Fibroblast of upper back skin (primary cell): ENCODE measurements at places on chromosomes 1 and 21.

GRCh38 chr1:237316352-237316751, 274.4 kb downstream of the RYR2 start:
- no peak for DNase-seq

DNA sequence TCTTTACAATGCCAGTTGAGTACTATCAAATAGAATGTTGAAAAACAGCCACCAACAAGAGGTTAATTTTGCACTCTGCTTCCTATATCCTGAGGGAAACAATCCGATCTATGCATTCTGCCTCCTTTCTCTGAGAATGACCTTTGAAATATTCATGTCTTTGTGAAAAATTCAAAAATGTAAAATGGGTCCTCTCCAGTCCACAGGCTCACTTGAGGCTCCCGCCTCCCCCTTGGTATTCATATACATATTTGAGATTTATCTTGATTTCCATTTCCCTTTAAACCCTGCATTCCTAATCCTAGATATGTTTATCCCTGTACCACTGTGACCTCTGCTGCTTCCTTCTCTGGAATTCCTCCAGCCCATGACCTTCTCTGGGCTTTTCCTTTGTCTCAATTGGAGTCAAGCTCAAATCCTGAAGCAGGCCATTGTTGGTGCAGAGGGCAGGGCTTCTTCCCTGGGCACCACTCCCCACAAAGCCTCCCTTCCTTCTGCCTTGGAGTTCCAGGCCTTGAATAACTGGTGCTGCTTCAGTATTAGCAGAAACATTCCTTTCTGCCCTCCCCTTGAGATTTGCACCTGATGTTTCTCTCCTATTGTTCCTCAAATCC, 296.8 kb downstream of the PBX1 start:
- DNase-seq: no peak

DNA sequence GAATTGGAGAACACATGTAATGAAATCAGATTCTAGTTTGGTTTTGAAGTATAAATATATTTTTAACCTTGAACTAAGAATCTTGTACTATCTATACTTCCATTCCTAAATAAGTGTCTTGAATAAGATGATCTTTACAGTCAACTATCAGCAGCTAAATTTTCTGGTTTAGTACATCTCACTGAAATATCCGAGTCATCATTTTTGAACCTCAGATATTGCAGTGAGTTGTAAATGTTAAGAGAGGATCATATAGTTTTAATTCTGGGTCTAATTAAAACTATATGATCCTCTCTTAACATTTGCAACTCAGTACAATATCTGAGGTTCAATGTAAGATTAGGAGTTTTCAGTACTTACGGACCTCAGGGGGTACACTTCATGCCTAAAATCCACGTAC, 768.8 kb upstream of the ADAMTS5 start:
- no peak for DNase-seq

DNA sequence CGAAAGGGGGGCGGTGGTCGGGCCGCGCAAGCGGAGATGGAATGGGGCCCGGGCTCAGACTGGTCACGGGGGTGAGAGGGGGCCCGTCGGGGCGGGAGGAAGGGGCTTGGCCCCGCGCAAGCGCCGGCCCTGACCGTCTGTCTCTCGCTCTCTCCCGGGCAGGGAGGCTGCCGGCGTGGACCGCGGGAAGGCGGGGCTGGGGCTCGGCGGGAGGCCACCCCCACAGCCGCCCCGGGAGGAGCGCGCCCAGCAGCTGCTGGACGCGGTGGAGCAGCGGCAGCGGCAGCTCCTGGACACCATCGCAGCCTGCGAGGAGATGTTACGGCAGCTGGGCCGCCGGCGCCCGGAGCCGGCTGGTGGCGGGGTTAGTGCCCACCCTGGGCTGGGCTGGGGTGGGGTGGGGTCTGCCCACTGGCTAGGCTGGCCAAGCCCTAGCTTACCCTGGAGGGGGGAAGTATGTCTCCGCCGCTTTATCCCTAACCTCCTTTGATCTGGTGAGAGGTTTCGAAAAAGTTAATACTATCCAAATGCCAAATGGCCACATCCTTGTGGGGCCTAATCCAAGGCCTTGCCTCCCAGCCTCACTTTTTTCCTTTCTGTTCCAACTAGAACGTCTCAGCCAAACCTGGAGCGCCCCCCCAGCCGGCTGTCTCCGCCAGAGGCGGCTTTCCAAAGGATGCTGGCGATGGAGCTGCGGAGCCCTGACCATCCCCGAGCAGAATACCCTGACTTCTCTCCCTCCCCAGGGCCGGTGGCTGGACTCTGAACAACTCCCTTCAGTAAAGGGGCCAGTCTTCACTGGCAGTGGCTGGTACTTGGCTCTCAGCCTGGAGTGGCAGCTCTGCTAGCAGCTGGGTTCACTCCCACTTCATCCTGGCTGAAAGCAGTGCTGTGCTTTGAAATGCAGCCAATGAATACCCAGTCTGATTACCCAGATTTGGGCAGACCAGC, 636 bp upstream of the YRDC start:
- DNase-seq: peak; percentile 80

DNA sequence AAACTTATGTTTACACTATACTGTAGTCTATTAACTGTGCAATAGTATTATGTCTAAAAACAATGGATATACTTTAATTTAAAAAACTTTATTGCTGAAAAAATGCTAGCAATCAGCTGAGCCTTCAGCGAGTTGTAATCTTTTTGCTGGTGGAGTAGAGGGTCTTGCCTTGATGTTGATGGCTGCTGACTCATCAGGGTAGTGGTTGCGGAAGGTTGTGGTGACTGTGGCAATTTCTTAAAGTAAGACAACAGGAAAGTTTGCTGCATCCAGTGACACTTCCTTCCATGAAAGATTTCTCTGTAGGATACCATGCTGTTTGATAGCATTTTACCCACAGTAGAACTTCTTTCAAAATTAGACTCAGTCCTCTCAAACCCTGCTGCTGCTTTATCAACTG, 234.7 kb upstream of the CSF3R start:
- DNase-seq: no peak

DNA sequence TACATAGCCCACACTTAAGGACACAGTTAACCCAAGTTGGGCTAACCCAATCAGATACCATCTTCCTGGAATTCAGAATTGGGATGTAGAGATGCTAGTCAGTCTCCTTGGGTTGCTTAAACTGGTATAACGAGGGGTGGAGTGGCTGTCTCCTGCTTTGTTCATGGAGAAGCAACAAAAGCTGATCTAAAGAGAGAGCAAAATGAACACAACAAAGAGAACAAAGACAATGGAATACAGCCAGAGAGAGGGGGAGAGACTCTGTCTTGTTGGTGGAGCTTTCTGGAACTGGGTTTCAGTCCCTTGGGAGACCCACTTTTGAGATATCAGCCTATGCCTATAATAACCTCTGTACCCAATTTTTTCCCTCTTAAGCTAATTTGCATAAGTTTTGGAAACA, 138.1 kb downstream of the ATG4C start:
- no peak for DNase-seq

DNA sequence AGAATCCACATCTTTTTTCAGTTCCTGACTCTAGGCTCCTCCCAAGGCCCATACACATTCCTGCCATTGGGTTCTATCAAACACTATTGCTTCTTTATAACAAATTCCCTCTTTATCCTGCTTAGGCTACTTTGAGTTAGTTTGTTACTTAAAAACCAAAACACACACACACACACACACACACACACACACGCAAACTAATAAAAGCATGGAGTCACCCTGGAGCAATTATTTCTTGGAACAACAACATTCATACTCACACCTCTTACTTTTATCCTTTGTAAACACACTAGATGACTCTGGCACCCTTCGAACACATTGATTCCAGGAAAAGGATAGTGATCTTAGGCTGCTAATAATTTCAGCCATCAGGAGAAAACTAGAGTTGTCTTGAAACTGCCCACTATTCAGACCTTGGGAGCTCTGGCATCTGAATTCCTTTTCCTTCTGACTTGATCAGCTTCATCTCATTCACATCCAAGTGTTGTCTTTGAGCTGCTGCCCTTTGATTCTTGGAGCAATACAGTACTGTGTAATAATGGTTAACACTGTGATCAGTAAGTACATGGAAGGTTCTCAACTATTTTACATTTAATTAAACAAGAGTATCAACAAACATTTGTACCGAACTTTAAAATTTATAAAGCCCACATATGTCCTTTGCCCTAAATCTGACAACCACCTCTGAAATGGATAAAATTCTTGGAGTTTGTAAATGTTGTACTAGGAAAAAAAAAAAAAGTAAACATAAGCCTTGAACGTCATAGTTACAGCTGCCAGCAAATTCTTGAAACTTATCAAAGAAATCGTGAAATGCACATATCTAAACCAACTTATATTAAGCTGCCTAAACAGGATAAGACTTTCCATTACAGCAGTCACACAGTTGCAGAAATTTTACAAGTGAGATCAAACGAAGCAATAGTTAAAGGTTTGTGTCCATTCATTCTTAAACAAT, 2.8 kb upstream of the SEC22B start:
- DNase-seq: peak; percentile 70

GRCh38 chr1:31373056-31373896, at the start of gene FABP3:
Gene FABP3 (minus strand): TSS chr1:31373076. CDS start chr1:31373014, 62 bp downstream.
- DNase-seq: peak; percentile 42

GRCh38 chr21:16842696-16843035, 670.2 kb upstream of the CXADR start:
- DNase-seq: no peak

- no peak for DNase-seq
These were observed 29.3 kb downstream of the C1orf116 start for GRCh38 chr1:207003210-207003609.

DNA sequence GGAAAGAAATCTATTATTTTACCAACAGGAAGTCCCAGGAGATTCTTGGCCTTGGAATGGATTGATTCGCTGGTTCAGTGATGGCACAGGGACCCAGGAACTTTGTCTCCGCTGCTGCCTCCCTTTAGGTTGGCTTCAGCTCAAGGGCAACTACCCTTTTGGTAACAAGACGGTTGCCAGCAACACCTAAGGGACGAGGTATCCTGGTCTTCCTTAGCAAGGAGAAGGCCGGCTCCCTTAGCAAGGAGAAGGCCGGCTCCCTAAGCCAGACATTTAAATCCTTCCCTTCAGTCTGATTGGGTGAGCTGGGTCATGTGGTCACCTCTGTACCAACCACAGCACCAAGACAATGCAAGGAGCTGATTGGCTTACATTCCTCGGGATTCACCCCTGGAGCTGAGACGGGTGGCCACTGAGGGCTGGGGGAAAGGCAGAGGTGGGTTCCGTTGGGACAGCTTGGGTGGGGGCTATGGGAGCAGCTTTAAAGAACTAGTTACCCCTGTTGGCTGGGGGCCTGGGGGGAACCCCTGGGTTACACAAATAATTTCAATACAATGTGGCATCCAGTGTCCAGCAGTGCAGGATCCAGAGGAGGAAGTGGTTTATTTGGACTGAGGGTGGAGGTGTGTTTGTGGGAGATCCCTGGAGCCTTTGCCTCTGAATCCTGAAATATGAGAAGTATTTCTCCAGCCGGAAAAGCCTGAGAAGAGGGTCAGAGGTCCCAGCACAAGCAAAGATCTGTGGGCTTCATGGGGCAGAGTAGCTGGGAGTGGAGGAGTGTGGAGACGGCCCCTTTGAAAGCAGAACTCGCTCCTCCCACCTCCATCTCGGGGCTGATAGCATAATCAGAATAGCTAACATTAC, 20.7 kb upstream of the CLIC4 start:
- peak; percentile 76 for DNase-seq

- DNase-seq: no peak
These were observed 130.0 kb downstream of the SNX7 start for GRCh38 chr1:98791498-98791897.

DNA sequence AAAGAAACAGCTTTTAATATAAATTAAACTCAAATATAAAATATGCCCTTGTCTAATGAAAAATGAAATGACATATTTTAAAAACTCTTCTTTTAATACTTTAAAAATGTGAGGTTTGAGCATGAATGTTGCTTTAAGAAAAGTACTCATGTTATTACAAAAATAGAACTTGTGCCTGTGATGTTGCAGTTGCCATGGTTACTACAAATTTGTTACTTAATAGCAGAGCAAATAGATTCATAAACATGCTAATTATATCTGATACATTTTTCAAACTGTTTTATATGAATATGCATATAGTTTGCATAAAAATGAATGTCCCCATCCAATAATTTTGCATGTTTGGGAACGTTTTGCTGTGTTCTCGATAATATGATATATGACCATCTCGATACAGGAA, 152.3 kb upstream of the DPYD start:
- no peak for DNase-seq

- peak; percentile 79 for DNase-seq
These were observed 9.7 kb downstream of the ARHGEF2 start for GRCh38 chr1:155968670-155969069.

- DNase-seq: peak; percentile 67
These were observed at the start of gene DNAH14 for GRCh38 chr1:224929335-224930237. Gene DNAH14 (plus strand): TSS chr1:224929675. CDS start chr1:224952703, 23,028 bp downstream.

- no peak for DNase-seq
These were observed 60.6 kb downstream of the PCNT start for GRCh38 chr21:46384556-46384955.

- DNase-seq: no peak
These were observed 113.4 kb upstream of the RAVER2 start for GRCh38 chr1:64631346-64632034.

DNA sequence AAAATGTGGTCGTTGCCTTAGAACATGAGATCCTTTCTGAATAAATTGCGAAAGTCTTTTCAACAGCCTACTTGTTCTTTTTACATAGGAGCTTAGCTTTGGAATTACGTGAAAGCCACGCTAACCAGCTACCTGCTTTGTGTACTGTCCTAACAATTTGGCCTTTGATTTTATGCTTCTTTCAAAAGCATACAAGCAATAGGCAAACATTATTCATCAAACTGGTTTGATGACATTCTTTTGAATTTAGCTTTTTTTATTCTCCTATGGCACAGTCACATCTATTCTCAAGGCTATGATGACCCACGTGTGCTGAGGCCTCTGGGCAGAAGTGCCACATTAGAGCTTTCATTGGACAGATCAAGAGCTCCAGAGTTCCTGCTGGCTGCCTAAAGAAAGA, 178.0 kb upstream of the DPT start:
- no peak for DNase-seq
